ENCODE measurements at places on chromosomes 7 and 10.

- no peak for DNase-seq
Measured at GRCh38 chr7:116540743-116541142, 15.9 kb downstream of the CAV1 start.

GRCh38 chr7:99791021-99791420 lies 7.0 kb upstream of the CYP3A4 start:
- DNase-seq: no peak

DNA sequence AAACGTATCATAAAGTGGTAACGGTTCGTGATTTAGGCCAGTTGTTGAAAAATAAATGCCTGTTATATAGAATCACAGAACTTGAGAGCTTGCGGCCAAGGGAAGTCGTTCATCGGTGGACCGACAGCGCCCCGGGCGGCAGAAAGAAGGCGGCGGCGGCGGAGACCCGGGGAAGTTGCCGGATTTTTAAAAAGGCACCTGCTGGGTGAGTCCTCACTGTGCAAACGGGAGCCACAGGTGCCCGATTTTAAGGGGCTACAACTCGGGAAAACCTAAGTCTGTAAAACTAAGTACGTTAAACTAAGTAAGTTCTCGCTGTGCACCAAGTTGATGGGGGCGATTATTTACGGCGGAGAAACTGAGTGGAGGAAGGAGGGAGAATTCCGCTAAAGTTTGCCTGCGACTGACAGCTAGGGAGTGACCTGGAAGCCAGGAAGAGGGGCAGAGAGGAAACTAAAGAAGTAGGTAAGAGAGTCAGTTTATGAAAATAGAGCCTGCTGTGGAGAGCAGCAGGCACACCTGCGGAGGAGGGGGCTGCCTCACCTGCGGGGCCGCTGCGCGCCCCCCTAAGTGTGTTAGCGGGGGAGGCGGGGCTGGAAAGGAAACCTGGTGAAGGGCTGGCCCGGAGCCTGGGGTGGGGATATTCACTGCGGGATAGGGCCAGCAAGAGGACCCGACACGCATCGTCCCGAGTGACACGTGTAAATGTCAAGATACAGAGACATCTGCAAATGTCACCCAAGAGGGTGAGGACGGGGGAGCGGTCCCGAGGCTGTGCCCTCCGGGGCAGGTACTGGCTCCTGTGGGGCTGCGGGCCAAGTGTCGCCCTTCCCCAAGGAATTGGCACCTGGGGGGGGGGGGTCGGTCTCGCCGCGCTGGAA lies 996 bp downstream of the ADAM12 start:
- DNase-seq: no peak

GRCh38 chr7:6226194-6226799 lies 46.1 kb downstream of the CYTH3 start:
- no peak for DNase-seq

- no peak for DNase-seq
Measured at GRCh38 chr10:24898501-24898900, 53.9 kb downstream of the PRTFDC1 start.

- no peak for DNase-seq
Measured at GRCh38 chr10:112280205-112280921, 2.8 kb upstream of the TECTB start.

- no peak for DNase-seq
Measured at GRCh38 chr10:128064108-128064969, 61.9 kb downstream of the MKI67 start.

DNA sequence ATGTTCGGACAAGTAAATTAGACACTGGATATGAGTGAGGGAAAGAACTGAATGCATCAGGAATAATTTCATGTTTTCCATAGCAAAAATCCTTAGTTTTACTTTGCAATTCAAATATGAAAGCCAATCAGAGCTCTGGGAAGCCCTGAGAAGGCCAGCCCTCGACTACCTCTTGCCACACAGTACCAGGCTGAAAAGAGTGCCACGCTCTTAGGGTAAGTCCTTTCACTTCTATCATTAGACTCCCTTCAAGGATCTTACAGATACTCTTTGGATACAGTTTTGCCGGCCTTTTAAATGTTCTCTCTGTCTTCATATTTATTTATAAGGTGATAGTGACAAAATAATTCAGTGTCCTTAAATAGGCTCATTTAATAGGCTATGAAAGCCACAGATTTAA lies 1.9 kb downstream of the COBL start:
- no peak for DNase-seq

GRCh38 chr7:104469166-104469820 lies 140.9 kb downstream of the LHFPL3 start:
- DNase-seq: no peak

GRCh38 chr7:90483251-90483650 lies 13.8 kb downstream of the PTTG1IP2 start:
- no peak for DNase-seq

DNA sequence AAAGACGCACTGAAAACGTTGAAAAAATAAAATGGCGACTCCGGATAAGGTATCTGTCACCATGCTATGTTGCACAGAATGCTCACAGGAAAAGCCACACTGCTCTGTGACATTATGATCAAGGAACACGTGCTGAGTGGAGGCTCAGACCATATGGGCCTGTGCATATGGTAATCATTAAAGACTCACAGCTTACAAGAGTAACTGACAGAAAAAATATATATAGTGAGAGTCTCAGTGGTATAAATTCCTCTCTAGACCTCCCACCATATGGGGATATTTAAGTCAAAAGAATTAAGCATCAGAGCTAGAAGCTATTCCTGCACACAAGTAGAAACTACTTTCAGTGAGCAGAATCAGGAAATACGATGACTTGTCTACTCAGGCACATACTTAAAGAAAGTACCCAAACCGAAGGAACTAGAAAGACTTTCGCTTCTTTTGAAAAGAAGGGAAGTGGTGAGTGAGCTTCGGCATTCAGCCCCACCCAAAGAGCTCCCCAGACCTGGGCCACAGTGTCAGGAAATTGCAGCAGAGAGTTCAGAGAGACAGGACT lies 65.1 kb upstream of the MPP7 start:
- no peak for DNase-seq

GRCh38 chr10:69480068-69480412 lies 28.8 kb downstream of the TSPAN15 start:
- no peak for DNase-seq

DNA sequence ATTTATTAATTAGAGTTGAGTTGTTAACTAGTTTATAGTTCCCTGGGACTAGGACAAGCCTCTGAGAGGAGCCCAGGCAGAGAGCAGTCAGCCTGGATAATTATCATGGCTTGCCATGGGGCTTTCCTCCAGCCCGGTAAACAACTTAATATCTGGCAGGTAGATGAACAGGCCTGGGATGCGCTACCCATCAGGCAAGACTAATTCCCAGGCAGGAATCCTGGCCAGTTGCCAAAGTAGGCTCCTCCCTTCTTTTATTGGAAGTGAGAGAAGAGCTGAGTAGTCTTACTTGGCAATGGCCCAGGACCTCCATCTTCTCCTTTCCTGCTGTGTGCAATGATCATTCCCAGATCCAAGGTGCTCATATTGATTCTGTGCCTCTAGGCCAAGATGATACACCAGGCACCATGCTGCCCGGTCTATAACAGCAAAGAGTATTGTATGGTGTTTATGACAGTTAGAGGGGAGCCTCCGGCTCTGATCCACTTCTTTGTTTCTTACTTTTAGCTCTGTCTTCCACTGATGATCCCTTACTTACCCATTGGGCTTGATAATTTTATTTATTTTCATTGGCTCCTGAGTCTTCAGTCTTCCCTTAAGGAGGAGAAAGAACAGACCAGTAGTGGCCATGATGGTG lies 408.7 kb downstream of the REEP3 start:
- DNase-seq: no peak

DNA sequence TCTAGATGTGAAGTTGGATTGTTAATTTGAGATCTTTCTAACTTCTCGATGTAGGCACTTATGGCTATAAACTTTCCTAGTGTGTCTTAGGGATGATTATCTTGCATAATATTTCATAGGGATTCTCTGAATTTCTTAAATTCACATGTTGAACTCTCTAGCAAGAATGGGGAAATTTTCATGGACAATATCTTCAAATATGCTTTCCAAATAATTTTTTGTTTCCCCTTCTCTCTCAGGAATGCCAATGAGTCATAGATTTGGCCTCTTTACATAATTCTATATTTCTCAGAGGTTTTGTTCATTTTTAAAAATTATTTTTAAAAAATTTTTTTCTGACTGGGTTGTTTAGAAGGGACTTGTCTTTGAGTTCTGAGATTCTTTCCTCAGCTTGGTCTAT lies 68.9 kb downstream of the MGAM2 start:
- no peak for DNase-seq

DNA sequence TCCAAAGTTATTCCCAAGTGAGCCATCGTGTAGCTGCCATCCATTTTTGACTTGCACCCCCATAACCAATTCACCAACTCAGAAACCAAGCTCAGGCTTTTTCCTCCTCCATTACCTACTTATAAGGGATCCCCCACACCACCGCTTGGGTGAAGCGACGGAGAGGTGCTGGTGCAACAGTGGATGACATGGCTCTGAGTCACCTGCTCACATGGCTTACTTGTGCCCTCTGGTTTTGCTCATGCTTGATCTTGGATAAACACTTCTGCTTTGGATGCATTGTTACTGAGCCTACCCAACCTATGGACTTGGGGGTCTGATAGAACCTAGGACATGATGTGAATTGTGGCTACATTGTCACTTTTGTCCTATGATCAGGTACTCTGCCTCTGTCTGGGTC lies 12.0 kb upstream of the AKR1B1 start:
- no peak for DNase-seq

GRCh38 chr7:50660040-50660829 lies 95.0 kb upstream of the DDC start:
- DNase-seq: no peak

- DNase-seq: no peak
Measured at GRCh38 chr7:26950889-26951288, 86.5 kb upstream of the SKAP2 start.

DNA sequence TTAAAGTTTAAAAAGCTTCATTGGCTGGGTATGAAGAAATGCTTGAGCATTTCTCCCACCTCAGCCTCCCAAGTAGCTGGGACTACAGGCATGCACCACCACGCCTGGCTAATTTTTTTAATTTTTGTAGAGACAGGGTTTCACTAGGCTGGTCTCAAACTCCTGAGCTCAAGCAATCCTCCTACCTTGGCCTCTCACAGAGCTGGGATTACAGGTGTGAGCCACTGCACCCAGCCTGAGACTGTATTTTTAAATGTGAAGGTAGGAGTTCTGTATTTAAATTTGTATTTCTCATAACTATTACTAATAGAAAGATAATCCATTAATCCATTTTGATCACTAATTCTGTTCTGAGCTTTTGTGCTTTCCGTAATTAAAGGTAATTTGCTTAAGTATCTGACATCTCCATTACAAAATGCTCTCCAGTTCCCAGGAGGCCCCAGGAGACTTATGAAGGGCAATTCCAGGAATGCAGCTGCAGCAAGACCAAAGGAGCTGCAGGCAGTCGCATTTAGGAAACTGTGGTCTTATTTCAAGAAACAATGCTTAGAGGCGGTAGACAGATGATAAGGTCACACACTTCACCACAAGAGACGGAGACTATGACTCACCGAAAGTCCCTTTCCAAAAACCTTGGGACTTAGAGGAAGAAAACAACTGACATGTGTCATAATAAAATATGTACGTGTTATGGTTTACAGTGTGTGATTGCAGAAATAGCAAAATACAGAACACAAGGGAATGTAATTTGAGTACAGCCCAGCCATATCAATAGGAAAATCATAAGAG lies 23.3 kb downstream of the YAE1 start:
- no peak for DNase-seq

DNA sequence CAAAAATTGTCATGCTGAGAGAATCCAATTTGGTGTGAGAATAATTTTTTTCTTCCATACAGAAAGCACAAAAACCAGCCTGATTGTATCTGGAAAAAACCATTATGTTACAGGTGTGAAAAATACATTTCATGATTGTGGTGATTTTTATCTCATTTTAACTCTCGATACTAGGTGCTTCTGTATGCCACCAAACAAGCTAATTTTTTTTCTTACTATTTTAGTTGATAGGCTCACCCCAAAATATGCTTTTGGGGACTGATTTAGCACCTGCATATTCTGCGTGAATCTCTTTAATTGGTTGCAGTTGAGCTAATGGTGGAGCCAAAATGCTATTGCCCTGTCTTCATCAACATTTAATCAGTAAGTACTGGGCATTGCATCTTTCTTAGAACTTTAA lies 1.9 kb downstream of the DMTF1 start:
- no peak for DNase-seq

GRCh38 chr10:130933008-130933390 lies 378.5 kb downstream of the TCERG1L start:
- no peak for DNase-seq
